D341Med (cell line): ENCODE measurements at places on chromosomes 11 and 22.

DNA sequence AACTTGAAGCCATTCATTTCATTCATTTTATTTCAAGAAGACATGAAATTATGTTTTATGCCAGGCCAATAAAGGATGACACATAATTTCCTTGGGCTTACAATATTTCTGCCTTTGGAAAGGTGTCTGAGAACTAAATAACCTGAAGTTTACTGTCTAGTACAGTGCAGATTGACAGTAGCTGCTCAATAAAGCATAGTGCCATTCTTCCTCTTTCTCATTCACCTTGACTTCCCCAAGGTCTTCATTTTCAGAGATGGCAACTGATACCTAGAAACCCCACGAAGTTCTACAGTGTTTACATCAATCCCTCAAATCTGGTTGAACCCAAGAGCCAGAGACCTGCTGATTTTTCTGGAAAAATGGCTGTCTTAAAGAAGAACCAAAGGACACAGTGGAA, 144.3 kb upstream of the SYN3 start:
- DNase-seq, result no peak

DNA sequence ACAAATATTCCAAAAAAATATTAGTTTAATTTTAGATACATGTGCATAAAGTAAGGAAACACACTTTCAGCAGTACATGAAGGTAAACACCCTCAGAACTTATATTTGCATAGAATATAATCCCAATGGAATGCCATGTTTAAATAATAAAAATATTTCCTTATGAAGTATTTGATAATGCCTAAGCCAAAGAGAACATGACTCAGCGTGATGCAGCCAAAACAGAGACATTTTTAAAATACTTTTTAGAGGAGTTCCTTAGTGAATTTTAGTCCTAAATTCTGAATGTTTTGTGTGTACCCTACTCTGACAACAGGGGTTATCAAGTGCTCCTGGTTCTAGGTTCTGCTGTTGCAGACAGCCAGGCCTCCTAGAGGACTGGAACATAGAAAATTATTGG, 39.1 kb upstream of the POU2AF2 start:
- no peak for DNase-seq

- no peak for DNase-seq
Observed at GRCh38 chr11:14857621-14858020, 34.4 kb downstream of the CYP2R1 start.

GRCh38 chr11:72591785-72592502, 82.3 kb downstream of the PDE2A start:
- no peak for DNase-seq

DNA sequence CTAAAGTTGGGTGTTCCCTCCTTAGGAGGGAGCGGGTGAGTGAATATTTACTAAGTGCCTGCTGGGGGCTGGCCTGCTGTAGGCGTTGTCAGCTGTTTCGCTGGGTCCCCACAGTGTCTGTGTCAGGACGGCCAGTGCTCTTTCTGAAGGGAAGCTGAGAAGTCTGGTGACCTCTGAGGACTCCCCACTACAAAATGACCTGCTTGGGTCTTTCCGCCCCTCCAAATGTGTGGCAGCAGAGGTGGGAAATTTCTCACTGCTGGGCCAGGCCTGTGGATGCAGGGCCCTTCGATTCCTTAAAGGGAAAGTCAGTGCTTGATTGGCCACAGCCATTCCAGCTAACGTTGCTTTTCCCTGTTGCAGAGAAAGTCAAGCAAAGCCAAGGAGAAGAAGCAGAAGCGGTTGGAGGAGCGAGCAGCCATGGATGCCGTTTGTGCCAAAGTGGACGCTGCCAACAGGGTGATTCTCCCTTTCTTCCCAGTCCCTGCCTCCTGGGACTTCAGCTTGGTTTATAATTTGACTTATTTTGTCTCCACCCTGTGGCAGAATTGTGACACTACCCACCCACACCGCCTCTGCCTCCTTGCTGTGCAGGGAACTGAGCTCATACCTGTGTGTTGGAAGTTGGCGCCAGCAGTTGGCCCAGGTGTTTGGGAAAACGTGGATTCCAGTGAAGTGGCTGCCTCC, 6.8 kb downstream of the NAA40 start:
- peak; percentile 85 for DNase-seq

DNA sequence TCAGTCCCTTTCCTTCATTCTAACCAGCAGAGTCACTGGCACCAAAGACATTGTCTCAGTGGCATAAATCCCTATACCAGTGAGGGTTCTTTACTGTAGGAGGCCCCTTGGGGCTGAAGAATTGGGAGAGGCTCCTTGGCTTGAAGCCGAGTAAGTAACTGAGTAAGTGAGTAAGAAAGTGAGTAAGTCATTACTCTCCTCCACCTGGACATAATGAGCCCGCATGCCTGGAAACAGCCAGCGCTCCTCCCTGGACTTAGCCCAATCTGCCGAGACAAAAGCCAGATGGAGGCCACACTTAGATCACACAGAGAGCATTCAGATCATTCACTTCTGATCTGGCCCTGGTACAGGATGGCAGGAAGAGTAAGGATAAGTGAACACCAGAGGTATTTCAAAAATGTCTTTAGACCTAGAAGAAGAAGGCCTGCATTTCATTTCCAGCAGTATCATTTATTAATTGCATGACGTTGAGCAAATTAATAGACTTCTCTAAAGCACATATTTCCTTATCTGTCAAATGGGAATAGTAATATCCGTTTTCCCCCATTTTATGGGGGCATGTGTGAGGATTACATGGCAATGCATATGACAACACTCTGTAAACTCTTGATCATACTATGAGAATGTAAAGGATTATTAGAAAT, 8.2 kb upstream of the MICAL3 start:
- DNase-seq, result no peak

GRCh38 chr11:111091321-111091938, 154.1 kb upstream of the POU2AF2 start:
- no peak for DNase-seq

DNA sequence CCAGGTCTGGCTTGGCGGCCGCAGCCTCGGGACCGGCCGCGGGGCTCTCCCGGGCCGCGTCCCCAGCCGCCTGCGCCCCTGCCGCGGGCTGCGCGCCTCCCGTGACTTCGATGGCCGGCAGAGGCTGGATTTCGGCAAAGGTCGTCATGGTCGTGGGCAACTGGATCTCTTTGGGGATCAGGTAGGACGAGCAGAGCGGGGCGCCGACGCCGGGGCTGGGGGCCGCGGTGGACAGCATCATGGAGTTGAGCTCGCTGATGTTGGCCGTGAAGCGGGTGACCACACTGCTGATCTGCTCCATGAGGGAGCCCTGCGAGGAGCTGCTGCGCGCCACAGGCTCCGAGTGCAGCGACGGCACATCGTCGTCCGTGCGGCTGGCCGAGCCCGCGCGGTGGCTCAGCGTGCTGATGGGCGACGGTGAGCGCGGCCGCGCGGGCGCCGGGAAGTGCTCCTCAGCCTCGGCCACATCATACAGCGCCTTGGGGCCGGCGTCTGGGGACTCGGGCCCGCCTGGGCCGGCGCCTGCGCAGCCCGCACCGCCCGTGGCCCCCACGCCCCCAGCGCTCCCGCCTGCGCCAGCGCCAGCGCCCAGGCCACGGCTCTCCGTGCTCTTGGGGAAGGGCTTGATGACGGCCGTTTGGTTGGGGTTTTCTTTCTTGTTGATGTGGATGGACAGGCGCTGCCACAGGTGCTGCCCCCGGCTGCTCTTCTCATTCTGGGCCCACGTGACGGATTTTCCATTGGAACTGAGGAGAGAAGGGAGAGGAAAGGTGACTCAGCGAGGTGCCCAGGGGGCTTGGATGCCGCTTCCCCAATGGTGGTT, 171.4 kb upstream of the CTSC start:
- DNase-seq, result no peak

GRCh38 chr11:71977743-71978418, 20.8 kb upstream of the IL18BP start:
- DNase-seq, result peak; percentile 63

GRCh38 chr11:416051-416756, 1.4 kb upstream of the SIGIRR start:
- DNase-seq, result no peak

DNA sequence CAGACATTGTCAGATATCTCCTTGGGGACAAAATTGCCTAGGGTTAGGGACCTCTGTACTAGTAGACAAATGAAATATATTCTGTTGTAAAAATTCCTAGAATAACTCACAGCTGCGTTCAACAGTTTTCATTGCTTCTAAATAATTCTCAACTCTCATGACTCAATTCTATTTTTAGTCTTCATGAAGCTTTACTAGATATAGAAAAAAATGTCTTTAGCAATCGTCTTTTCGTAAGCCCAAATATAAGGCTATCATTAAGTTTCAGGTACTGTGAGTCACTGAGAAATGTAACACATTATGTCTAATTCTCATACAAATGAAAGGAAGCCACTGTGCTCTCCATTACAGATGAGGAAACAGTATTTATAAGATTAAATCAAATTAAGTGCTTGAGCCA, 6.4 kb downstream of the MMP12 start:
- DNase-seq, result no peak

- peak; percentile 60 for DNase-seq
Observed at GRCh38 chr11:61890529-61891330, 615 bp downstream of the FADS3 start.
